Effector memory CD4-positive, alpha-beta T cell (primary cell): ENCODE measurements at places on chromosomes 6 and 20.

DNA sequence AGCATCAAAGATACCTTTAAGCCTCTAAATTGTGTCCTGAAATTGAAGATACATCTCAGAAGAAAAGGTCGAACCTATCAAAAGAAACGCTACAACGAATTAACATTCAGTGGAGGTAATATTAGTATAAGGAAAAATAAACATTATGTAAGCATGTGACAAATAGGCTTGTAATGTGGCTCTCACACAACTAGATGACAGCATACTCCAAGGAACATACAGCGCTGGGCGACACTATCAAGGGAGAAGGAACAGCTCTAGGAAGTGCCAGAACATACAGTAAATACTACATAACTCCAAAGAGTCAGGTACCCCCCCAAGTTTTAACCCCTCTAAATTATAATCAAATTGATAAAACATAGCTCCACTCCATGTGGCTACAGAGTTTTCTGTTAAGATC, 103.5 kb downstream of the LAMP5 start:
- DNase-seq: no peak

- no peak for DNase-seq
Measured at GRCh38 chr6:88141561-88142296, 24.4 kb downstream of the CNR1 start.

GRCh38 chr6:35730745-35731413, 6.0 kb upstream of the ARMC12 start:
- DNase-seq: no peak

- DNase-seq: no peak
Measured at GRCh38 chr6:53103993-53104675, 38.9 kb downstream of the FBXO9 start.

DNA sequence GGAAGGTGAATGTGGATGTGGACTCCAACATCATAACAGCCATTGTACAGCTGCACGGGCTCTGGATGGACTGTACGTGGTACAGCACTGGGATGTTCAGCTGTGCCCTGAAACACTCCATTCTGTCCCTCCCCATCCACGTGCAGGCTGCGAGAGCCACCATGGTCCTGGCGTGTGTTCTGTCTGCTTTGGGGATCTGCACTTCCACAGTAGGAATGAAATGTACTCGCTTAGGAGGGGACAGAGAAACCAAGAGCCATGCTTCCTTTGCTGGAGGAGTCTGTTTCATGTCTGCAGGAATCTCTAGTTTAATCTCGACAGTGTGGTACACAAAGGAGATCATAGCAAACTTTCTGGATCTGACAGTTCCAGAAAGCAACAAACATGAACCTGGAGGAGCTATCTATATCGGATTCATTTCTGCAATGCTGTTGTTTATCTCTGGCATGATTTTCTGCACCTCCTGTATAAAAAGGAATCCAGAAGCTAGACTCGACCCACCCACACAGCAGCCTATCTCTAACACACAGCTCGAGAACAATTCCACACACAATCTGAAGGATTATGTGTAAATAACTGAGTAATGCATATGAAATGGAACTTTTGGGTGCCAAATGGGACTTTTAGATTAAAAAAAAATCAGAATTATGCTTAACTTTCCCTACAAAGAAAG, 12.1 kb downstream of the CLDN20 start:
- DNase-seq: no peak

DNA sequence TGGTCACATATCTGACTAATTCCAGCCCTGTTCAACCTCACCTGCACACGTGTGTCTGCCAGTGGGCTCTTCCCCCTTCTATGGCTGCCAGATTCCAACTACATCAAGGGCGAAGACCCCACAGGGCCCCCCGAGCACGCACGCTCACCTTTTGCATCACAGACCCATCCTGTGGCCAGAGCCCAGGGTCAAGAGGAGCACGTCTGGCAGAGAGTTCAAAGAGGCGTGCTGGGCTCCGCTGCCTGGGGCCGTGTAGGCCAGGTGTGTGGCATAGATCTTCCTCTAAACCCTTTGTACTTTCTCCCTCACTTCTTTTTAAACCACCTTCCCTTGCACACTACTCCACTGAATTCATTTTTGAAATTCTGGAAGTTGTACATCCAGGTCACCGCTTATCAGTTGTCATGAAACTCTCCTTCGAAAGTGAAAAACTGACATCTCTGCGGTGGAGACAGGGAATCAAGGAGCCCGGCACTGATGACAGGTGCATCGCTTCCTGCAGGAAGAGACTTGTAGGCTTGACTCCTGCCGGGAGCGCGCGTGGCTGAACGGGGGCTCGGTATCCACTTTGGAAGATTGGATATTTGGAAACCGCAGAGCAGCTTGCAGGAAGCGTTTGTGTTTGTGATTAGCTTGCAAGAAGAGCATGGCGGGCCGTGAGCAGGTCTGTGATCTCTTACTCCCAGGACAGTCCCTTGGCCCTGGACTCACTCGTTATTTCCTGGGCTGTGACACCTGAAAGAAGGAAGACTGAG, 397.2 kb downstream of the CDH4 start:
- no peak for DNase-seq

DNA sequence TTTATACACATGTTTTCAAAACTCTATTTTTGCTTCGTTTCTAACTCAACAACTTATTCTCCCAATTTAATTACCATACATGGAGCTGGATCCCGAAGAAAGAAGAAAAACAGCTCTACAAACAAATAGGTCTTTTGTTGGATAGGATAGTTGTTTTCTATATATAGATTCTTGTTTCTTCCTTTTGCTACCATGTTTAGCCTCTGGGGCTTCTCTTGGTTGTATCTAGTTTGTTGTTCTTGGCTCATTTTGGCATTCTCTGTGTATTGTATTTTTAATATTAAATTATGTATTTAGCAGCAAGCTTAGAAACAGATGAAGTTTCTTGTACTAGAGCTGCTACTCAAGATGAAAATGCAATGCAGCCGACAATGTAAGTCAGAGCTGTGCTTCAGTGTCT, 60.9 kb downstream of the PLCB4 start:
- DNase-seq: no peak

DNA sequence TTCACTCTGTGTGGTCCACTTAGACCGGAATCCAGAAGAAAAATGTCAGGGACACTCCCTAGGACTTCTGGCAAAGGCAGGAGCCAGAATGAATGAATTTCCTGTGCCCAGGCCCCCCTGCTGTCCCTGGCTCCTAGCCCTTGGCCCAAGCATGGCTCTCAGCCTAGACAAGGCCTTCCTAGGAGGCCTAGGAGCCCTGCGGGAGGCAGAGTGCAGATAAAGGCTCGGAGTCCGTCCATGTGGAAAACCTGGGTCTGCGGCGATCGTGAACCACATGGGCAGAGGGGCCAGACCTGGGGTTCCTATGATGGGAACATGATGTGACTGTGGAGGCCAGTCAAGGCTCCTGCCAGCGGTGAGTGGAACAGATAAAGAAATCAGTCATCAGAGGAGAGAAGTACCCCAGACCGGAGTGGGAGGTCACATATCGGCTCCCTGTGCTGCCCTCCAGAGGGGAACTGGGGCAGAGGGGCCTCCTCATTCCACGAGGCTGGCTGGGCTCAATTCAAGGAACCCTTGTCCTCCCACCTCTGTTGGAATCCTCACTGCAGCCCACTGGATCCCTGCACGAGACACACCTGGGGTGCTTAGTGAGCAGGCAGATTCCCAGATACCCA, 5.9 kb upstream of the VSTM2L start:
- DNase-seq: no peak

- no peak for DNase-seq
Measured at GRCh38 chr6:115544765-115545671, 515.7 kb downstream of the FRK start.

DNA sequence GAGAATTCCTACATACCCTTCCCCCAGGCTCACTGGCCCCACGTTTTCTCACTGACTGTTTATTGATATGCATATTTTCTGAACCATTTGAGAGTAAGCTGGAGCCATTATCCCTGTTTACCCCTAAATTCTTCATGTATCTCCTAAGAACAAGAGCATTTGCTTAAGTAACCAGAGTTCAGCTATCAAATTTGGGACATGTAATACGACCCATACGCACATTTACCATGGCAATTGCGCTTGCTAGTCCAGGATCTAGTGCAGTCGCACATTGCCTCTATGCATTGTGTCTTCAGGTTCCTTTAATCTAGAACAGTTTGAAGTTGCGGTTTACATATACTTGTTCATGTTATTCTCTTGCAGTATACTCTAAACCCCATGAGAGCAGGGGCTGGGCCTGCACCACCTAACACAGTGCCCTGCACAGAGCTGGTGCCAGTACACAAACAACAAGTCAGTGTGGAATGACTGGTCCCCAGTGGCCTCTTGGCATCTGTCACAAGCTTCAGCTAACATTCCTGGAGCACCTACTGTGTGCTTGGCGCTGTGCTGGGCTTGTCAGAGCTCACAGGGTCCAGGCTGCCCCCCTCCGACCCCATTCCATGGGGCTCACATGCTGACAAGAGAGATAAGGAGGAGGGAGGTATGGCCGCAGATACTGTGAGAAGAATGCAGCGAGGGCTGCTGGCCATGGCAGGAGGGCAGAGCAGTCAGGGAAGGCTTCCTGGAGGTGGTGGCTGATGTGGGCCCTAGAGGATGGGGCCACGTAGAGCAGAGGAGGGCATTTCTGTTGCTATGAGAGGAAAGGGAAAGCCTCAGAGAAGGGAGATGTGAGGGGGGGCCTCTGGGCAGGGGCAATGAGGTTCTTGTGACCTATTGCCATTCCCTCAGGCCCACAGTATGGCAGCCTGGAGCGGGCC, 28.1 kb downstream of the SPDEF start:
- DNase-seq: no peak

DNA sequence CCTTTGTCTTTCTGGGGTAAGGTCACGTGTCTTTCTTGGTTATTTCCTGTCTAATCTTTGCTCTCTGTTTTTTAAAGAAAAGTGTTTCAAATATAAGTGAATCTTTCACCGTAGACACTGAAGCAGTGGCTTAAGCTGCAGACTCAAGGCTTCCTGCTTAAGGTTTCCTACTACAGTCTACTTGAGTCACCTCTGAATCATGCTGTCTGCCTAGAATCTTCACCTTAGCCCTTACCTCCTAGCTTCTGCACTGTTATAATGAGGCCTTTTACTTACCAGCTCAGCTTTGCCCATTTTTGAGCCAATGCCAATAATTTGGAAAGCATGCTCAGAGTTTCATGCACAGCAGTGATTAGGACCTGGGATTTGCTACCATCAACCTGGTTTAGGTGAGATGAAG, 30.6 kb downstream of the ADGRF4 start:
- no peak for DNase-seq

DNA sequence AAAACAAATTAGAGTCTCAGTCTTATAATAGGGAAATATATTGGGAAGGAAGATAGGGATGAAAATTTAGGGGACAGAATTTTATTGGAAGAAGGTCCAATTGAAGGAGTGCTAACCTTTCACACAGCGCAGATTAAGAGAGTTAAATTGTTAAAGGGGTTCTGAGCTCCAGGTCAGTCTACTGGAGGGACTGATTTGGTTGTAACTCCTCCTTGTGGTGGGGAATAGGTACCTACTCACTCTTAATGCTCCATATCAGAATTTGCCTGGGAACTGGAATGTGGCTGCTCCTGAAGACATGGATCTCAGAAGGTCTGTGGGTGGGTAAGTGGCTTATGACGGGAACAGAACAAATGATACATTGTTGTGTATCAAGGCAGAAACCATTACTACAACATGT, 143.5 kb downstream of the FLRT3 start:
- DNase-seq: no peak

- DNase-seq: no peak
Measured at GRCh38 chr6:26550250-26550993, 12.3 kb downstream of the HMGN4 start.

GRCh38 chr6:105781915-105782314, 304.2 kb upstream of the PRDM1 start:
- DNase-seq: no peak

- DNase-seq: no peak
Measured at GRCh38 chr20:29762620-29763019, 1494.8 kb upstream of the DEFB115 start.

DNA sequence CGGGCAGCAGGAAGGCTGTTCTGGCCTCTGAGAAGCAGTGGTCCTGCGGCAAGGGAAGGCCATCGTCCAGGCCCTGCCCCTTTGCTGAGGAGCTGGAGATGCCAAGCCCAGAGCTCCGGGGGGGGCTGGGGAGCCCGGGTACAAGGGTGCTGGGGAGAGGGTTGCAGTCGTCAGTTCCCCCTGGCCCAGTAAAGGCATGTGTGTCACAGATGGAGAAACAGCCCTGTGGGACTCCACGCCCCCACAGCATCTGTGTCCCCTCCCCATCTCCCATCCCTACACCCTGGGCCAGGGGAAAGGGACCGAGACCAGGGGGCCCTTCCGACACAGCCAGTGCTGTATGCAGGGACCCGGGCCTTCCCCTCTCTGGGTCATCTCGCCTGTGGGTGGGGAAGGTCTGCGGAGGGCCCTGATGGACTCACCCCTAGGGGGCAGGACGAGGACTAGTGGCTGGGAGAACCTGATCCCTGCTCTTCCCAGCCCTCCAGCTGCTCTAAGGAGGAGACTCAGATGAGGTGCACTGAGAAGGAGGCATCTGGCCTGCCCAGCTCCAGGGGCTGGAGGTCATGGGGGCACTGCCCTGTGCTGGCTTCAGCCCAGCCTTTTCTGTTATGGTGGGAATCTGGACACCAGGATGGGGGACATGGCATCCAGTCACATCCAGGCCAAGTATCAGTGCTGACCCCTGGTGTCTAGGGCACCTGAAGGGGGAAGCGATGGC, 609 bp downstream of the MYL9 start:
- no peak for DNase-seq

DNA sequence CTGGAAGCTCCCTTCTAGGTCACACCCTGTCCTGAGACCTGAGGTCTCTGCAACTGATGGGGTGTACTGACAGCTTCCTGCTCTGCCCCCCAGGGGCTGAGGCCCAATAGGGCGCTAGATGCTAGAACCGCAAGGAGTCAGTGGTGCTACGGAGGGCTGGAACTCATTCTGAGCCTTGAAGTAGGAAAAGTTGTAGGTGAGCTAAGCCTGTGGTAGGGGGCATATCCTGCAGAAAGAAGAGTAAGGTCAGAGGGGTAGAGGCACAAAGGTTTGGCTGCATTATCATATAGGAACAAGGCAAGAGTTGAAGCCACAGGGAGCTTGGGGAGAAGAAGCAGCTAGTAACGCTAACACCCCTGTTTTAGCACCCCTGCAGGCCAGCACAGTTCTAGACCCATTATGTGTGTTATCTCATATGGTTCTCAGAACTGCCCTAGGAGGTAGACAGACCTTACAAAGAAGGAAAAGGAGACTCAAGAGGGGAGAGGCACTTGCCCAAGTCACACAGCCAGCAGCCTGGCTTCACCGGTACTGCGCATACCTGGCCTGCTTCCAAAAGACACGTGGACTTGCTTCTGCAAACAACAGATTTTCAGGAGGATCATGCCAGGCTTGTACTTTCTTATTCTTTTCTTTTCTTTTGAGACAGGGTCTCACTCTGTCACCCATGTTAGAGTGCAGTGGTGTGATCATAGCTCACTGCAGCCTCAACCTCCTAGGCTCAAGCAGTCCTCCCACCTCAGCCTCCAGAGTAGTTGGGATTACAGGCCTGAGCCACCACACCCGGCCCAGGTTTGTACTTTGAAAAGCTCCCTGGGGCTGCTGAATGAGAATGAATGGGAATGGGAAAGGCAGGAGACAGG, 156.1 kb downstream of the MRPL14 start:
- DNase-seq: no peak

DNA sequence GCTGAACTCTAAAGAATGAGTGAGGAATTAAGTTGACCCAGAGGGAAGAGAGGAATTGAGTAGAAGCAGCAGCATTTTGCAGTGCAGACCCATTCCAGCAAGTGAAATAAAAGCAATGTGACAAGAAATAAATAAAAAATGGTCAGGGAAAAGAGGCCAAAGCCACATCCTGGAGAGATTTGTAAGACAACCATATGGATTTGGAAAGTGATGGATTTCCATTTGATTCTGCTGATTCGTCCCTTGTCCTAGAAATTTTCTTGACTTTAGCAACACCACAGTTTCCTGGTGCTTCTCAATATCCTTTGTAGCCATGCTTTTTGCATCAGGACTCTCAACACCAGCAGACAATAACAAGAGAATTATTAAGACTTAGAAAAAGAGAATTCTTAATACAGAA, 29.8 kb downstream of the ANKEF1 start:
- DNase-seq: no peak
